ENCODE measurements at places on chromosomes 7 and 10.
A peak's percentile ranks its signal among the peaks of the same experiment; 100 is the strongest.

GRCh38 chr7:156559001-156559400, 81.6 kb upstream of the RNF32 start:
- peaks cover 6% of the 10 kb centered on the region for H3K27me3 ChIP-seq
- DNase-seq, result no peak
- H3K36me3 ChIP-seq, result no peaks in the 10 kb centered on the region
- no peaks in the 10 kb centered on the region for H3K4me1 ChIP-seq

DNA sequence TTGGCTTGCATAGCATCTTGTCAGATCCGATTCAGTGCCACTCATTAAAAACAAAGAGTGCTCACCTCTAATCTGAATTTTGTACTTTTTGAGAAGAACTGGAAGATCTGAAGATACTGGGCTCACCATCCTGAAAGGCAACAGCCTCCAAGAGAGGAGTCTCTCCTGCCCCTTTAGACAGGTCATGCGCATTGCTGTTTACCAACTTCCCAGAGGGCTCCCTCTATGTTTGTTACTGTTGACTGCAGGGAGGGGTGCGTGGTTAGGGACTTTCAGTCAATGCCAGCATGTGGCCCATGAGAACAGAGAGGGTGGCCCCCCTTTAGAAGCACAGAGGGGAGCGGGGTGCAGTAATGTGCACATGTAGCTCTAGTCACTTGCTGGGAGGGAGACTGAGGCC, 33.2 kb upstream of the CABCOCO1 start:
- DNase-seq, result no peak

- DNase-seq, result no peak
- no peaks in the 10 kb centered on the region for H3K36me3 ChIP-seq
- H3K27ac ChIP-seq, result no peak overlapping the region
- no peaks in the 10 kb centered on the region for H3K4me1 ChIP-seq
- H3K27me3 ChIP-seq, result no peaks in the 10 kb centered on the region
- H3K4me3 ChIP-seq, result no peak overlapping the region
Observed at GRCh38 chr7:110568932-110569331, 522.0 kb upstream of the LRRN3 start.

DNA sequence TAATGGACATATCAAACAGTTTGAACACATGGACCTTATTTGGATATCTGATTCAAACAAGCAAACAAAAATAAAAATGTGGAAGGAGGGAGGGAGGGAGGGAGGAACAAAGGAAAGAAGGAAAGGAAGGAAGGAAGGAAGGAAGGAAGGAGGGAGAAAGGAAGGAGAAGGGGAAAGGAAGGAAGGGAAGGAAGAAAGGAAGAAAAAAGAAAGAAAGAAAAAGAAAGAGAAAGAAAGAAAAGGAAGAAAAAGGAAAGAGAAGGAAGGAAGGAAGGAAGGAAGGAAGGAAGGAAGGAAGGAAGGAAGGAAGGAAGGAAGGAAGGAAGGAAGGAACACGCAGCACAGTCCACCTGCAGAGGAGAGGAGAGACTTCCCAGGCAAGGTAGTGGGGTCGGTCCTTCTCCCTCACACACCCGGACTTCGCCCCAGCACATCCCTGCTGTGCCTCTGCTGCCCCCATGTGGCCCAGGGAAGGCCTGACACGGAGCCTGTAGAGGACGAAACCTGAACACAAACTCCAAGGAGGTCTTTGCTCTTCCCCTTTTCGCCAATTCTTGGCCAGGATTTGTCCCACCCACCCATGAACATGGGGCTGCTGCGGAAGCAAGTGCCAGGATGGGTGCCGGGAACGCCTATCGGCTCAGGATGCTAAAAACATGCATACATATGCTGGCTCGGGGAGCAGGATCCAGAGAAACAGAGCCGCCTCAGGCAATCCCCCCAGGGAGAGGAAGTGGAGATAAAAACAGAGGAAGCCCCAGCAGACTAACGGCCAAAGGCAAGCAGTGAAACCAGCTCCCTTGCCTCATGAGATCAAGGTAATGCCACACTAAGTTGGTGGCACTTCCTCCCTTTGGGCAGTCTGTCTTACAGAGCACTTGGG, 52.3 kb upstream of the DGKI start:
- peak; percentile 85 for DNase-seq
- H3K27me3 ChIP-seq, result no peaks in the 10 kb centered on the region
- peak overlapping the region; percentile 39 for H3K4me3 ChIP-seq
- H3K36me3 ChIP-seq, result peaks cover 14% of the 10 kb centered on the region

GRCh38 chr10:122126763-122127659, 138.0 kb downstream of the TACC2 start:
- H3K36me3 ChIP-seq, result no peaks in the 10 kb centered on the region
- H3K4me3 ChIP-seq, result no peak overlapping the region
- DNase-seq, result no peak
- H3K27ac ChIP-seq, result no peak overlapping the region
- H3K27me3 ChIP-seq, result no peaks in the 10 kb centered on the region
- no peaks in the 10 kb centered on the region for H3K4me1 ChIP-seq

GRCh38 chr7:121008816-121009215, 20.3 kb downstream of the CPED1 start:
- DNase-seq, result no peak
- no peaks in the 10 kb centered on the region for H3K36me3 ChIP-seq
- H3K27ac ChIP-seq, result no peak overlapping the region
- no peak overlapping the region for H3K4me3 ChIP-seq
- H3K27me3 ChIP-seq, result no peaks in the 10 kb centered on the region

DNA sequence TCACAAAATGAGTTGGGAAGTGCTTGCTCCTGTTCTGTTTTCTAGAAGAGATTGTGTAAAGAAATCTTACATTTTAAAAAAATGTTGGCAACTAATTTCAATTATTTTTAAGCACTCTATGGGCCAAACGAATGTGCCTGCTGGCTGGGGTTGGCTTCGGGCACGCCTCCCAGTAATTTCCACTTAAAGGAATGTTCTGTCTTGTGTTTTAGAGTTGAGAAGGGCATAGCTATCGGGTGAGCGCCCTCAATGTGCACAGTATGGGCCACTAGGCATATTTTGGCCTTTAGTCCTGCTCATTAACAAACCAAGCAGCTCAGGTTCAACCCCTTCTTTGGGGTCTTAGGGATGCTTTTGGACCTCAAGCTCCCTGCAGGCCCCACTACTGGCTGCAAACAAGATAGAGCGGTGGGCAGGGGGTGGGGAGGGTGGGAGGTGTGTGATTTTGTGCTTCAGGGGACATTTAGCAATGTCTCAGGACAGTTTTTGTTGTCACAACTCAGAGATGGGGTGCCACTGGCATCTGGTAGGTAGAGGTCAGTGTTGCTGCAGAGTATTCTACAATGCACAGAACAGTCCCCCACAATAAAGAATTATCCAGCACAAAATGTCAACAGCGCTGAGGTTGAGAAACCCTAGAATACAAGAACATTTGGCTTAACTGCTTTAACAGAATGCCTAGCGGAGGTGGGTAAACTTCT, 40.7 kb downstream of the TACC2 start:
- H3K4me3 ChIP-seq, result no peak overlapping the region
- H3K36me3 ChIP-seq, result no peaks in the 10 kb centered on the region
- H3K27ac ChIP-seq, result no peak overlapping the region
- no peaks in the 10 kb centered on the region for H3K4me1 ChIP-seq
- no peak for DNase-seq

DNA sequence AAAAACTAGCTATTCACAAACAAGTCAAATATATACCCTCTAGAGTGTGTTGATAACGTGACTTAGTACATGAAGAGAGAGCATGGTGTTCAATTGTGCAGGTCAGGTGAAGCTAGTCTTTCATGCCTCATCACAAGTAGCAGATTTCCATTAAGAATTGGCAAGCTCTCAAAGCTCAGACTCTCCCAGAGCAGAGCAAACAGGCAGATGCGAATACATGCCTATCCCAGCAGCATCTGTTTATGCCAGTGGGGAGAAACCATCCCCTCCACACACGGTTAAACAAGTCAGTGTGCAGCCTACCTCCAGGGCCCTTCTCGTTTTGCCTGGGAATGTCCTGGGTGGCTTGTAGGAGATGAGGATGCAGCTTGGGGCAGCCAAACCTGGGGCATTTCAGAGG, 532.5 kb upstream of the C7orf33 start:
- no peak overlapping the region for H3K27ac ChIP-seq
- no peak overlapping the region for H3K4me3 ChIP-seq
- no peaks in the 10 kb centered on the region for H3K36me3 ChIP-seq
- no peak for DNase-seq
- H3K4me1 ChIP-seq, result peaks cover 8% of the 10 kb centered on the region

DNA sequence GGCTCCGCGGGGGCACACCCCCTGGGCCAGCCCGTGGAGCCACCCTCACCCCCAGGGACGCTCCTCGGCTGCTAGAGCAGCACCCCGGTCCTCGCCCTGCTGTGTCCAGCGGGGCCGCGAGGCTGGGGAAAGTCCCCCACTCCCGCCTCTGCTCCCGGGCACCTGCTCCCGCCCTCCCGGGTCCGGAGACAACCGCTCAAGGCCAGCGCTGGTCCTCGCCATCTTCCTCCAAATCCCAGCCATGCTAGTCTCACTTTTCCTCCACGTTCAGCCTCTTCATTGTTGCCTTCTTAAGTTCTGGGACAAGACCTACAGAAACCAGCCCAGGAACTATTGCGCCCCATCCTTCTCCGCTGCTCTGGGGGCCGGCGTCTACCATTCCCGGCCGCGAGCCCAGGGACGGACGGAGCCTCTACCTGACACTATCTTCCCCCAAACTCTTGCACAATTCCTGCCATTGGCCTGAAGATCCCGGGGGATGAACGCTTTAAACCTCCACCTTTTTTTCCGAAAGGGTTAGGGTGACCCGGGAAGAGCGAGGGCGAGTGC, 4.8 kb upstream of the KCP start:
- no peak for DNase-seq
- H3K27me3 ChIP-seq, result peaks cover 17% of the 10 kb centered on the region
- peaks cover 11% of the 10 kb centered on the region for H3K4me1 ChIP-seq

- H3K27me3 ChIP-seq, result no peaks in the 10 kb centered on the region
- no peak overlapping the region for H3K27ac ChIP-seq
- DNase-seq, result no peak
- no peaks in the 10 kb centered on the region for H3K36me3 ChIP-seq
- no peaks in the 10 kb centered on the region for H3K4me1 ChIP-seq
Observed at GRCh38 chr7:41582116-41582515, 120.8 kb downstream of the INHBA start.

- H3K4me3 ChIP-seq, result no peak overlapping the region
- no peak for DNase-seq
- no peaks in the 10 kb centered on the region for H3K4me1 ChIP-seq
- no peaks in the 10 kb centered on the region for H3K36me3 ChIP-seq
- no peak overlapping the region for H3K27ac ChIP-seq
Observed at GRCh38 chr10:119025336-119025735, 4.2 kb upstream of the NANOS1 start.

- H3K27ac ChIP-seq, result no peak overlapping the region
- H3K4me1 ChIP-seq, result no peaks in the 10 kb centered on the region
- no peaks in the 10 kb centered on the region for H3K27me3 ChIP-seq
- no peak overlapping the region for H3K4me3 ChIP-seq
- no peak for DNase-seq
- no peaks in the 10 kb centered on the region for H3K36me3 ChIP-seq
Observed at GRCh38 chr7:509426-510130, 10.1 kb downstream of the PDGFA start.

DNA sequence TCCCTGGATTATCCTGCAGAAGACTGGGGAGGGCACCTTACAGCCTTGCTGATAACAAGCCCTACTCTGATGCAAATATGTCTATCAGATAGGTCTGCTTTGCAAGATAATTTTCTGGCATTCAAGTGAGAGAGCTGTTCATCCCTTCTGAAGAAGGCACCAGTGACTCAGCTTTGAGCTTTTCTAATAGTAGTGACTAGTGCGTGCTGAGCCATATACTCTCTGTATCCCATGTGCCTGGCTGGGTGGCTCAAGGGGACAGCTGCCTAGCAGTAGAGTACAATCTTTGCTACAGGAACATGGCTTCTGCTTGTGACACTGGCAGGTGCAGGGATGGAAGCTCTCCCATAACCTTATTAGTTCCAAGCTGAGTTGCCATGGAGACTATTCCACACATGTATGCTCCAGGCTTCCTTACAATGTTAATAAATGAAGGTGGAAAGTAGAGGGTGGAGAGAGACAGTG, 35.0 kb upstream of the ABCB4 start:
- no peaks in the 10 kb centered on the region for H3K27me3 ChIP-seq
- H3K36me3 ChIP-seq, result no peaks in the 10 kb centered on the region
- no peak overlapping the region for H3K4me3 ChIP-seq

DNA sequence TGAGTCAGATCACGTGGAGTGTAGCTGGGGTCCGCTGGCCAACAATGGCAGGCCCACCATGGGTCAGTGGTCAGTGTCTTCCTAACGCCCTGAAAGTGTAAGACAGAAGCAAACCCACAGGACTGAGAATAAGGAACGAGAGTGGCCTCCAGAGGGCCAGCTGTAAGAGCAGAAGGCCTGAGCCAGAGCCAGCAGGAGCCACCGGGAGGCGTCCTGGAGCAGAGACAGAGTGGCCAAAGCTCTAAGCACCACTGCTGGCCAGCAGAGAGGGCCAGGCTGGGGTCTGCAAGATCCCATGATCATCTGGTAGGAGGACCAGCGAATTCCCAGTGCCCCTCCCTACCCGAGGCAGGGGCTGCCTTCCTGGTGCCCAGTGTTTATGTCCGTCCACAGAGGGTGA, 9.2 kb downstream of the CCDC201 start:
- no peak overlapping the region for H3K27ac ChIP-seq
- no peaks in the 10 kb centered on the region for H3K4me1 ChIP-seq
- no peaks in the 10 kb centered on the region for H3K36me3 ChIP-seq
- no peaks in the 10 kb centered on the region for H3K27me3 ChIP-seq
- DNase-seq, result no peak
- H3K4me3 ChIP-seq, result no peak overlapping the region

GRCh38 chr10:86603256-86603655, 51.1 kb upstream of the OPN4 start:
- H3K4me3 ChIP-seq, result no peak overlapping the region
- H3K27me3 ChIP-seq, result no peaks in the 10 kb centered on the region
- no peak overlapping the region for H3K27ac ChIP-seq
- DNase-seq, result no peak
- no peaks in the 10 kb centered on the region for H3K36me3 ChIP-seq
- 0 out of 2 replicates have a peak, but pooled peaks cover 5% of the 10 kb centered on the region for H3K4me1 ChIP-seq

DNA sequence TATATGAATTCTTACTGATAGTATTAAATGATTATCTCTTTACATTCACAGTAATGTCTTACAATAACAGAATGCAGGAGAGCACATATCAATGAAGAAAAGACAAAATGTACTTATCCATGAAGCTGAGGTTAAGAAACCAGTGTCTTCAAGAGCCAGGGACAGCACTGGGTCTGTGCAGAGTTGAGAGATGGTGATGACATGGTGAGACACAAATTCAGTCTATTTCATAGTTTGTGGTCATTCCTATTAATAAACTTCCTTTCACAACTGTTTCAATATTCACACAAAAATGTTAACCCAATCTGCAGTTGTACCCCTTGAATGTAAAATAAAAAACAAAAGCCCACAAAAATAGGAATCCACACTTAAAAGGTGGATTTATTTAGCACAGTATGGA, 5.3 kb upstream of the MAGI2 start:
- H3K36me3 ChIP-seq, result no peaks in the 10 kb centered on the region
- no peaks in the 10 kb centered on the region for H3K4me1 ChIP-seq
- no peaks in the 10 kb centered on the region for H3K27me3 ChIP-seq
- DNase-seq, result no peak
- no peak overlapping the region for H3K27ac ChIP-seq

DNA sequence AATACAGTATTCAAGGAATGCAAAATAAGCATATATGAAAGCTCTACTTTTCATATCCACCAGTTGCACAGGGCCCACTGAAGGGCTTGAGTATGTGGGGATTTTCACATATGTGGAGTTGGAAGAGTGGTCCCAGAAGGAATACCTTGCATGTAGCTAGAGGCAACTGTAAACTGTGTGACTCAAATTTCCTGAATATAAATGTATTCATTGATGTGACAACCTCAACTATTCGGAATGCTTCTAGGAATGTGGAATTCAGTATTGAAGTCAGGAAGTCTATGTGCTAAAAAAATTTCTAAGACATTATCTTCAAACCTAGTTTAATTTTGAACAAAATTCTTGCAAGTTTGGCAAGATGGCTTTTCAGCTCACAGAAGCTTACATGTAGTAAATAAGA, 695.5 kb upstream of the SEMA3D start:
- no peak overlapping the region for H3K4me3 ChIP-seq
- H3K27ac ChIP-seq, result no peak overlapping the region
- no peaks in the 10 kb centered on the region for H3K27me3 ChIP-seq
- DNase-seq, result no peak

All from MM.1S (cell line).